ENCODE measurements at places on chromosomes 6 and 20.
A peak's percentile ranks its signal among the peaks of the same experiment; 100 is the strongest.

DNA sequence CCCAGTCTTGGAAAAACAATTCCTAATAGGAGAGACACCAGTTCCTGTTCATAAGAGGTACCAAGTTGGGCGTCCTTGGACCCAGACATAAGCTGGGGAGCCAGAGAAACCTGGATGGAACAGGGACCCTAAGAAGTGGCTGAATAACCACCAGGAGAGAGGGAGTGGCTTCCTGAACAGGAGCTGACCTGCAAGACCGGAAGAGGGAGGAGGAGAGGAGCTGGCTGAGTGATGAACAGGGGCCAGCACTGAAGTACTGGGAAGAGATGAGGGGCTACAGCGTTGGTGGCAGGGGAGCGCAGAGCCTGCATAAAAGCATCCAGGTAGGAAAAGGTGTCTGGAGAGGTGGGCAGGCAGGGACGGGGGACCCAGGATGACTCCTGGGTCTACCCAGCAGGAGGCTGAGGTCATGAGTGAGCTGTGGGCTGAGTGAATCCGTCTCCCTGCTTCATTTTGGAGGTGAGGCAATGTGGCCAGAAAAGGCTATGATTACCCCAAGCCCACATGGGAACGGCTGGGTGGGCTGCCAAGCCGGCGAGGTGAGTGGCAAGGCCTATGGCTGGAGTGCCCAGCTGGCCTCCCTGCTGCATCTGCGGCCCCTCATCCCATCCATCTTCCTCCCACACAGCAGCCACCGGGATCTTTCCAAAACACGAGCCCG lies 34.4 kb upstream of the ZFAND3 start:
- DNase-seq, result no peak

DNA sequence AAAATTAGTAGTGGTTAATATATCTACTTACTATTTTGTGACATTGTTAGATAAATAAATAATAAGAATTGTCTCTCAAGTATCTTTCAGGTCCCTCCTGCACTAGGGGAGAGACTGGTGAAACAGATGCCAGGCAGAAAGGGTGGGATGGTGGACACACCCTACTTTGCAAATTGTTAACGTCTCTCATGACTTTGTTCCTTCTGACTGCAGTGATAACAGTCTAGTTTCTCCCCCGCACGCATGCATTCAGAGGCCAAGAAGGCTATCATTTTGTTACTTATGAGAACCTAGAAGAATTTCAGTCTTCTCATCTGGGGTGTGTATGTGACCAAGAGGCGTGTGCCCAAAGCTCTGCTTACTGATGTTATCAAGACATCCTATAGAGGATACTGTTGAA lies 152.3 kb downstream of the EDN1 start:
- DNase-seq, result no peak

DNA sequence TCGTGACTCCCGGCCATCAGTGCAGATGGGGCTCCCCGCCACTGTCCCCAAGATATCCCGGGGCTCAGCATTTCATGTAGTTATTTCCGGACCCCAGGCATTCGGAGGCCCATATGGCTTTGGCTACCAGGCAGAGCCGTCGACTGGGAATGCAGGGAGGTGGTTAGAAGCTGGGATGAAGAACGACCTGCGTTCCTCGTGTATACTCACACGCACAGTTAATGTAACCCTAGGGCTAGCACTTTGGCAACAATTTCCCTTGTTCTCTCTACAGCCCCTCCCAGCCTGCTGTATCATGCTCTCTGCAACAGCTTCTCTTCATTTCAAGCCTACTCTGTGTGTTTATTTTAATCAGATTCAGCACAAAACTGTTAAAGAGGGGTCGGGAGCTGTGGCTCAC lies 240.4 kb downstream of the MYLK4 start:
- DNase-seq, result no peak

DNA sequence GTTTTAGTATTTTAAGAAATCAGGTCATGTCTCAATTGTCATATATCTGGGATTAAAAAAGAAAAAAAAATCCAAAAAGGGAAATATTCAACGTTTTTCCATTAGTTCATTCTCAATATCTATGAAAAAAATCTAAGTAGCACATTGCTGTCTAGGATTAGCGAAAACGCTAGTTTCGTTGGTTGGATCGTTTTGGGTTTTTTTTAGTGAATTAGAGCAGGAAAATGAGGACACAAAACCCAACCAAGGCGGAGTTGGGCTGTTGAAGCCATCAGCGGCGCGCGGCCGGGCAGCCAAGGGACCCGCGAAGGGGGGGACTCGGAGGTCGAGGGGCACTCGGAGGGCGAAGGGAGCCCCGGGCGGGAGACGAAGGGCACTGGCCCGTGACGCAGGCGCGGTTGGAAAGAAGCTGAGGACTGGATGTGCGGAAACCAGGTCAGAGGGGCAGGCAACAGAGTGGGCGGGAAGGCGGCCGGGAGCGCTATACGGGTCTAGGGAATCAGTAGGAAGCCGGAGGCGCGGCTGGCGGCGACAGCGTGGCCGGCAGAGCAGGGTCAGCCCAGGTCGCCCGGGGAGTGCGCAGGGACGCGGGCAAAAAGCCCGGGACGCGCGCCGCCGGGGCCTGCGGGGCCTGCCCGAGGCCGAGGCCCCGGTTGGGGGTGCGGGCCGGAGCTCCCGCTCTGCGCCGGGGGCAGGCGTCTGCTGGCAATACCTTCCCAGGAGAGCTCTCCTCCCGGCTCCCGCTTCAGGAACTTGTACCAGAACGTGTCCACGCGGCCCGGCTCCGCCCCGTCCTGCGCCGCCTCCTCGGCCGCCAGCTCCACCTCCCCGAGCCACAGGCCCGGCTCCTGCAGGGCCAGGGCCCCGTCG lies 599 bp downstream of the EPM2A start:
- no peak for DNase-seq

DNA sequence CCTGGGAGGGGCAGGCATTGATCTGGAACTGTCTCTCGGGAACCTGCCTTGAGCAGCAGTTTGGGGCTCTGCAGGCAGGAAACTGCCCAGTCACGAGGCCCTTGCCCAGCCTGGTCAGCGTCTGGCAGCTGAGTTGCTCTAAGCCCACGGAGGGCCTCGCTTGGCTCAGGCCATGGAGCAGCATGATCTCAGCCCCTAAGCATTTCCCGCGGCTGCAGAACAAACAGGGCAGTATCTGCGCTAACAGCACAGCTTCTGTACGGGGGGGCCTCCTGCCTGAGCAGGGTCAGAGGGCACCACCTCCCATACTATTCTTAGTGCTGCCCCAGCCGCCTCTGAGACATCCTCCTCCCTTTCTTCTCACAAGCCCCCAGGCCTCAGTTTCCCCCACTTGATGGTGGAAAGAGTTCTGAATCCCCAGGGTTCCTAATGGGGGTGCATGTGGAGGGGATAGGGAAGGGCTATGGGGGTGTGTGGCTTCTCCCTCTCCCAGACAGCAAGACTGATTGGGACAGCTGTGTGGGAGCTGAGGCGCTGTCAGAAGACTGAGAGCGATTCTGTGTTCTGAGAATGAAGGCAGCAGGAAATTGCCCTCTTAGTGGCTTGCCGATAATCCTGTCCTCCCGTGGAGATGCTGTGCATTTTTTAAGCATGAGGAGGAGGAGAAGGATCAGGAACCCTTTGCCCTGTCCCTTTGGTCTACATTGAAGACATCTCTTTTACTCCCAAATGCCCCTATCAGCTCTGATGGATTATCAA lies 46.4 kb downstream of the MOCS1 start:
- peak; percentile 67 for DNase-seq

- no peak for DNase-seq
Measured at GRCh38 chr6:107114926-107115694, at the start of gene BEND3. Gene BEND3, minus strand, starts transcription at chr6:107115515. Its CDS starts 16,230 bp downstream, at chr6:107099285.

GRCh38 chr20:23446505-23446904 lies 6.2 kb downstream of the CST11 start:
- no peak for DNase-seq

GRCh38 chr6:91213229-91213901 lies 626.5 kb upstream of the MAP3K7 start:
- DNase-seq, result no peak

- DNase-seq, result no peak
Measured at GRCh38 chr20:58577871-58578598, 62.8 kb upstream of the APCDD1L start.

- peak; percentile 12 for DNase-seq
Measured at GRCh38 chr6:121222656-121223055, 111.6 kb downstream of the TBC1D32 start.

DNA sequence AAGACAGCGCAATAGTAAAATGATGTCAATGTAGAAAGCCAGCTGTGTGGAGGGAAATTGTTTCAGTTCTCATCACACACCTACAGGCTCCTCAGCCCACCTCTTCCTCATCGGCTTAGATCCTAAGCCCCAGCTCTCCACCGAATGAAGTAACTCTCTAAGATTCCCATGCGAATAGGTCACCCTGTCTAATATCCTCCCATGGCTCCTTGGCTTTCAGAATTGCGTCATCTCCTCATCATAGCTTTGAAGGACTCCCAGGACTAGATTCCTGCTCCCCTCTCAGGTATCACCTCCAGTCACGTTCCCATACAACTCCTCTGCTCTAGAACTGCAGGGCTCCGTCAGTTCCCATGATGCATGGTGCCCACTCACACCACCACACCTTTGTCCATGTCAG lies 16.2 kb upstream of the SLC22A16 start:
- DNase-seq, result no peak

- no peak for DNase-seq
Measured at GRCh38 chr6:1802491-1803395, 193.0 kb downstream of the FOXC1 start.

GRCh38 chr6:21227486-21227885 lies 366.1 kb upstream of the SOX4 start:
- DNase-seq, result no peak

- peak; percentile 42 for DNase-seq
Measured at GRCh38 chr20:52972190-52972937, at the start of gene TSHZ2. Gene TSHZ2, plus strand, starts transcription at chr20:52972358. Its CDS starts 936 bp downstream, at chr20:52973294.

DNA sequence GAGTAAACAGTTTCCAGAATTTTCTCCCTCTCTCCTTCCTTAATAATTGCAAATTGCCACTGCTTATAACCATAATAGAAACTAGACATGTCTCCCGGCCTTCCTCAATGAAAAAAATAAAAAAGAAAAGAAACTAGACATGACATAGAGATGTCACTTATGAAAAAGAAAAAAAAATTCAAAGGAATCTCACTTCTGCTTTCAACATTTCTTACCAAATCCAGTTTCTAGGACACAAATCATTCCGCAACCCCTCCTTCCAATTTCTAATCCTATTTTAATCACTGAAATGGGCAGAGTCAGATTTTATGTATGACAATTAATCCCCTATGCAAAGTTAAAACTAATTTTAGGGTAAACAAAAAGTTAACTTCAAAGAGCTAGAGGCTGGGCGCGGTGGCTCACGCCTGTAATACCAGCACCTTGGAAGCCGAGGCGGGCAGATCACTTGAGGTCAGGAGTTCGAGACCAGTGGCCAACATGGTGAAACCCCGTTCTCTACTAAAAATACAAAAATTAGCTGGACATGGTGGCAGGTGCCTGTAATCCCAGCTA lies 40.1 kb upstream of the EEF1A1 start:
- DNase-seq, result no peak

DNA sequence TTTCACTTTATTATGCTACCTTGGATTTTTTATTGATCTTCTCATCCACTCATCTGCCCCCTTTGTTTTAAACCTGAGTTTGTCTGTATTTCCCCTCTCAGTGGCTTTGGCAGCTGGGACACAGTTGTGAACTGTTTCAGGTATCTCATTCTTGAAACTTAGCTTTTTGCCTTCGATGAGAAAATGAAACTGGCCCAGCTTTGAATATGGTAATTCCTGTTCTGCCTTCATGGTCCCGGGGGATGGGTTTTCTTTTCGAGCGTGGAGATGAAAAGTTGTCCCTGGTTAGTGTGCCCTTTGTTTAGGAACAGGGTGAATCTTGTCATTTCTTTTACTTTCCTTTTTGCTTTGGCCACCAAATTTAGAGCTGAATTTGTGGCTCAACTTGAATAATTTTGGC lies 25.6 kb downstream of the DHX35 start:
- DNase-seq, result no peak

DNA sequence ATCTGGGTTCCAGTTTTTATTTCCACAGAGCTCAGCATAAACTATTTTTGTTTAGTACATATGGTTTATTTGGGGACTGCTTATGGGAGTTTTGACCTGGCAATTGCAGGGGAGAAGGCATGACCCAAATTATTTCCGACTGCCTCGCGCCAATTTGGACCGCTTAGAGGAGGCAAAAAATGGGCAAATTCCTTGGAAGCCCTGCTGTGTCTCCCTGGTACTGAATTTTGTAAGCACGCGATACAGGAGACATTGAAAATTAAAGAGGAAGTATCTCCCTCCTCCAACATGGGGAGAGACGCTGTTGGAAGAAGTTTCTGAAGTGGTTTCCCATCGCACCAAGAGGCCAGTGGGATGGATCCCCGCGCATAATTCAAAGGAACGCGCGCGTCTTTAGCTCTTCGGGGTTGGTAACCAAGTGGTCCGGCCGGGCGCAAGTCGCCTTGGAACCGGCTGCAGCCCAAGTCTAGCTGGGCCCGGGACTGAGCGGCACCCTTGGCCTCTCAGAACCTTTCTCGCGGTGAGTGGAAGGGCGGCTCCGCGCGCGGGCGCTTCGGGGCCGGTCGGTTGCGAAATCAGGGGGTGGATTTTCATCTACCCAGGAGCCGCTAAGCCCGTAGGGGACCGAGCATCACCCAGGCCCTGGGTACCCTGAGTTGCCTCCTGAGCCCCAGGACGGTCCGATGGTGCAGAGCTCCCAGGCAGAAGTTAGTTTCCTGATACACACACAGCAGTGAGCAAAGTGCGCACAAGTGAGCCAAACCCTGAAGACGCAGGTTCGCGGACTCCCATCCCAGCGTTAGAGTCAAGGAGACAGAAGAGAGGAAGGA lies 6.2 kb downstream of the NKX2-2 start:
- no peak for DNase-seq

GRCh38 chr6:44742201-44742600 lies 354.7 kb downstream of the CDC5L start:
- DNase-seq, result no peak

DNA sequence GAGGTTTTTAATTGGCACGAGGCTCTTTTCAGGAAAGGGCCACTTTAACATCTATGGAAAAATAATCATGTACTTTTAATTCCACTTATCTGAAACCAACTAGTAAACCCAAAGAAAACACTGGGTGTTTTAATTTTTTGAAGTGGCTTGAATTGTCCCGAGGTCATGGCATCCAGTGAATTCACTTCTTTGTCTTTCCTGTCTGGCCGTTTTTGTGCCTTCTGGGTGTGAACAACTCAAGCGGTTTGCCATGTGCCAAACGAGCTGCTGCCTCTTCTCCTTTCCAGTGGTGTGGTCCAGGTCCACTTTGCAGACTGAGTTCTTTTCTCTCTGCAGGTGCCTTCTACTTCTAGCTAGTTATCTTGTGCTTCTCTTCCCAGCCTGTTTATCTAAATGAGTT lies 117.5 kb downstream of the PLCB4 start:
- no peak for DNase-seq

DNA sequence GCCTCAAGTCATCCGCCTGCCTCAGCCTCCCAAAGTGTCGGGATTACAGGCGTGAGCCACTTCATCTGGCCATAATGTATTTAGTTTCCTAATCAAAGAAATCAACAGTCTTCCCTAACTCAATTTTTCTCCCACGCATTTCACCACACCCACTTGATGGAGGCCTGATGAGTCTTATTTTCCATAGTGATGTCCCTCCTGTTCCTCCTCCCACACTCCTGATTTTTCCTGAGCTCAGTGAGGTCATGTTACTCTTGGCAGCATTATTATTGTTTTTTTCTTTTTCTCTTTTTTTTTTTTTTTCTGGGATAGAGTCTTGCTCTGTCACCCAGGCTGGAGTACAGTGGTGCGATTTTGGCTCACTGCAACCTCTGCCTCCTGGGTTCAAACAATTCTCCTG lies 8.9 kb downstream of the ABRACL start:
- DNase-seq, result no peak

GRCh38 chr20:3733119-3733995 lies 872 bp downstream of the HSPA12B start:
- DNase-seq, result no peak

GRCh38 chr6:108353853-108354252 lies 59.0 kb downstream of the AFG1L start:
- no peak for DNase-seq

- no peak for DNase-seq
Measured at GRCh38 chr20:44118185-44119033, 68.6 kb downstream of the JPH2 start.

Data from GM04503 (cell line).